Prostate gland (tissue), 2 donors: ENCODE measurements at places on chromosomes 4 and X. TPM values are rescaled to one million over a fixed set of nuclear protein-coding genes. Genes with fewer than 3 reads are reported as not detected.
A peak's percentile ranks its signal among the peaks of the same experiment; 100 is the strongest.

PRR32 gene
- total RNA-seq: not detected

FGF13 gene
- total RNA-seq: 18.0 TPM

- no peaks in the 10 kb centered on the region for H3K4me1 ChIP-seq
- H3K4me3 ChIP-seq: no peak overlapping the region
- H3K27ac ChIP-seq: no peak overlapping the region
- H3K27me3 ChIP-seq: no peaks in the 10 kb centered on the region
- H3K36me3 ChIP-seq: no peaks in the 10 kb centered on the region
These were observed 222.6 kb upstream of the PCDH18 start for GRCh38 chr4:137754652-137755471.

GRCh38 chr4:182863501-182863900, 53.7 kb downstream of the DCTD start:
- no peaks in the 10 kb centered on the region for H3K36me3 ChIP-seq
- H3K4me3 ChIP-seq: no peak overlapping the region
- H3K27me3 ChIP-seq: no peaks in the 10 kb centered on the region
- H3K4me1 ChIP-seq: no peaks in the 10 kb centered on the region
- no peak overlapping the region for H3K27ac ChIP-seq

- DNase-seq: no peak
- H3K27ac ChIP-seq: peak overlapping the region; percentile 74
- no peaks in the 10 kb centered on the region for H3K36me3 ChIP-seq
- H3K27me3 ChIP-seq: no peaks in the 10 kb centered on the region
These were observed 1.2 kb upstream of the ELF4 start for GRCh38 chrX:130111220-130112154.

GRCh38 chr4:167964766-167965373, 127.5 kb upstream of the ANXA10 start:
- H3K4me1 ChIP-seq: no peaks in the 10 kb centered on the region
- H3K27ac ChIP-seq: no peak overlapping the region
- H3K36me3 ChIP-seq: no peaks in the 10 kb centered on the region

GRCh38 chrX:41591906-41592305, 96.9 kb upstream of the GPR34 start:
- no peak overlapping the region for H3K27ac ChIP-seq
- H3K4me3 ChIP-seq: no peak overlapping the region
- DNase-seq: no peak
- no peaks in the 10 kb centered on the region for H3K4me1 ChIP-seq

DNA sequence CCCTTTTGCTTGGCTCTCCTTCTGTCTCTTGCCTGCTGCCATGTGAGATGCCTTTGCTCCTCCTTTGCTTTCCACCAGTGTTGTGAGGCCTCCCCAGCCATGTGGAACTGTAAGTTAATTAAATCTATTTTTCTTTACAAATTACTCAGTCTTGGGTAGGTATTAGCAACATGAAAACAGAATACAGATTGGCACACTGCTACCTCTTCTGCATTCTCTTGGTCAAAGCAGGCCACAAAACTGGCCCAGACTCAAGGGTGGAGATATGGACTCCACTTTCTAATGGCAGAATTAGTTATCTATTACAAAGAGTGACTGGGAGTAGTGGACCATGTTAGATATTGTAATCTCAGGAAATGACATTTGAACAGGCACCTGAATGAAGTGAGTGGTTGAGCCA, 21.5 kb upstream of the CCDC149 start:
- H3K27me3 ChIP-seq: no peaks in the 10 kb centered on the region
- no peak for DNase-seq
- no peak overlapping the region for H3K4me3 ChIP-seq
- H3K36me3 ChIP-seq: no peaks in the 10 kb centered on the region

- peak; percentile 29 for DNase-seq
- no peak overlapping the region for H3K4me3 ChIP-seq
- no peaks in the 10 kb centered on the region for H3K4me1 ChIP-seq
- no peak overlapping the region for H3K27ac ChIP-seq
These were observed 459.0 kb downstream of the PDGFC start for GRCh38 chr4:156512622-156513021.

GRCh38 chr4:169270810-169271691, at the start of gene SH3RF1:
Gene SH3RF1, minus strand, starts transcription at chr4:169270956. Its CDS starts 1,744 bp downstream, at chr4:169269212.
- H3K27ac ChIP-seq: peak within 1 kb of the TSS; percentile 95
- no peaks in the 10 kb centered on the region for H3K36me3 ChIP-seq
- H3K4me3 ChIP-seq: peak within 1 kb of the TSS; percentile 92
- H3K27me3 ChIP-seq: no peaks in the 10 kb centered on the region

- H3K27ac ChIP-seq: no peak overlapping the region
- DNase-seq: no peak
- no peaks in the 10 kb centered on the region for H3K36me3 ChIP-seq
- H3K27me3 ChIP-seq: no peaks in the 10 kb centered on the region
- H3K4me3 ChIP-seq: no peak overlapping the region
These were observed 128.9 kb downstream of the UGT8 start for GRCh38 chr4:114727461-114727860.

GRCh38 chr4:87543835-87544461, 14.8 kb upstream of the SPARCL1 start:
- H3K36me3 ChIP-seq: no peaks in the 10 kb centered on the region
- H3K27me3 ChIP-seq: no peaks in the 10 kb centered on the region
- DNase-seq: peak; percentile 32
- no peak overlapping the region for H3K27ac ChIP-seq
- no peaks in the 10 kb centered on the region for H3K4me1 ChIP-seq
- H3K4me3 ChIP-seq: no peak overlapping the region

DNA sequence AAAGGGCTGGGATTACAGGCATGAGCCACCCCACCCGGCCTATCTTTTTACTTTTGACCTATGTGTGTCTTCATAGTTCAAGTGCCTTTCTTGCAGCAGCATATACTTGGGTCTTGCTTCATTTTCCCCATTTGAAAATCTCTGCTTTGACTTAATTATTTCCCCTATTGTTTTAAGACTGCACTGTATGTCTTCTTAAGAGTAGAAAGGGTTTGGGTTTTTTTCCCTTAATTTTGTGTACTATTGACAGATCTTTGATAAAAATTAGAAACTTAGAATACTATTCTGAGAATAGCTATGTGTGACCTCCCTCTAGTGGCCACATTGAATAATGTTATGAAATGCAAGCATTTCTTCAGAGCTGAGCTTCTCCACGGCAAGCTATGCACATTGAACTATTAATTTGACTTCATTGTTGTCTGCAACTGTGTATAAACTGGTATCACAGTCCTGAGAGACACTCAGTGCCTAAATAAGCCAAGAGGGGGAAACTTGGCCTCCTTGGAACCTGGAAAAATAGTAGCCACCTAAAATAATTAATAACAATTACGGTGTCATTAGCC, 8.7 kb upstream of the SLC25A4 start:
- no peaks in the 10 kb centered on the region for H3K36me3 ChIP-seq
- H3K27me3 ChIP-seq: no peaks in the 10 kb centered on the region
- no peak overlapping the region for H3K4me3 ChIP-seq
- DNase-seq: peak; percentile 28

- H3K4me1 ChIP-seq: no peaks in the 10 kb centered on the region
- H3K4me3 ChIP-seq: no peak overlapping the region
- DNase-seq: no peak
- no peaks in the 10 kb centered on the region for H3K36me3 ChIP-seq
- no peaks in the 10 kb centered on the region for H3K27me3 ChIP-seq
These were observed 396.7 kb downstream of the FSTL5 start for GRCh38 chr4:161767116-161767515.

- no peak overlapping the region for H3K27ac ChIP-seq
- H3K36me3 ChIP-seq: no peaks in the 10 kb centered on the region
- DNase-seq: no peak
These were observed 591 bp upstream of the TSPAN7 start for GRCh38 chrX:38560776-38561125.

- no peaks in the 10 kb centered on the region for H3K36me3 ChIP-seq
- H3K4me3 ChIP-seq: no peak overlapping the region
- no peaks in the 10 kb centered on the region for H3K4me1 ChIP-seq
- DNase-seq: no peak
- H3K27me3 ChIP-seq: no peaks in the 10 kb centered on the region
These were observed 171.4 kb downstream of the NWD2 start for GRCh38 chr4:37415845-37416369.

GRCh38 chr4:41426539-41426938, 111.4 kb upstream of the LIMCH1 start:
- peak overlapping the region; percentile 37 for H3K27ac ChIP-seq
- H3K4me3 ChIP-seq: no peak overlapping the region
- DNase-seq: no peak
- H3K36me3 ChIP-seq: no peaks in the 10 kb centered on the region

DNA sequence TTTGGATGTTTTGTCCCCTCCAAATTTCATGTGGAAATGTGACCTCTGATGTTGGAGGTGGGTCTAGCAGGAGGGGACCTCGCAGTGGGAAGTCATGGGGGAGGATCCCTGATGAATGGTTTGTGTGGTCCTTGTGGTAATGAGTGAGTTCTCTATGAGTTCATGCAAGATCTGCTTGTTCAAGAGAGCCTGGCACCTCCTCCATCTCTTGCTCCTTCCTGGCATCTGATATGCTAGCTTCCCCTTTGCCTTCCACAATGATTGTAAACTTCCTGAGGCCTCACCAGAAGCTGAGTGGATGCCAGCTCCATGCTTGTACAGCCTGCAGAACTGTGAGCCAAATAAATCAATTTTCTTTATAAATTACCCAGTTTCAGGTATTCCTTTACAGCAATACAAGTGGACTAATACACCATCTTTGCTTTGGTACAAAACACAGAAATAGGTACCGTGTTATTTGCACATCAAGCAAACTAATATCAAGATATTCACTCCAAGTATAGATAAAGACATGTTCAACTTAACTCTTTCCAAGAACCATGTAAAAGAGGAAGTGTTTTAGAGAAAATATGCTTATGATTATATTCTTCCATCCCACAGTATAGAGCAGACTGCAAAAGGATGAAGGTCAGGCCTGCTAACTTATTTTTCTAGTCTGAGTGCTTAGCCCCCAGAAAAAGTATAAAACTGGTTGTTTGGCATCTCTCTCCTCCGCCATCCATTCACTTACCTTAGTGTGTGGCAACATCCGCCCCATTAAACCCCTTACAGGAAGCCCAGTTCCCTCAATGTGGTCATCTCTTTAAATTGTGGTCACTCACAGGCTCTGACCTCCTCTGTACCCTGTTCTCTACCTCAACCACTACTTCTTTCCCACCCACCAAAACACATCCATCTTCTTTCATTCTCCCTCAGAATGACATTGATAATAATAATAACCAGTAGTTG, 6.7 kb downstream of the ARAP2 start:
- no peak overlapping the region for H3K4me3 ChIP-seq
- H3K27me3 ChIP-seq: no peaks in the 10 kb centered on the region
- no peaks in the 10 kb centered on the region for H3K36me3 ChIP-seq
- no peaks in the 10 kb centered on the region for H3K4me1 ChIP-seq
